ENCODE measurements at places on chromosomes 5 and 9.

- DNase-seq, result no peak
These were observed 347.4 kb upstream of the NUDT12 start for GRCh38 chr5:103910011-103910410.

DNA sequence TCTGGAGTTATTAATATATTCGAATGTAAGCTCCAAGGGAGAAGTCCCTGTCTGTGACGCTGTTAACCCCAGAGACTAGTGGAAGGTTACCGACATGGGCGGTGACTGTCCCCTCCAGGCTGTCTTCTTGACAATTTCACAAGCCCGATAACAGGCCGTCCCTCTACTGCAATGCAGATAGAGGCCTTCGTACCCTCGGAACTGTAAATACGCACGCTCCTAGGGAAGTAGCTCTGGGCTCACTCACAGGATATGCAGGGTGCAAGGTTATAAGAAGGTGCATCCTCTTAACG lies 680 bp upstream of the RFK start:
- DNase-seq, result peak; percentile 24

DNA sequence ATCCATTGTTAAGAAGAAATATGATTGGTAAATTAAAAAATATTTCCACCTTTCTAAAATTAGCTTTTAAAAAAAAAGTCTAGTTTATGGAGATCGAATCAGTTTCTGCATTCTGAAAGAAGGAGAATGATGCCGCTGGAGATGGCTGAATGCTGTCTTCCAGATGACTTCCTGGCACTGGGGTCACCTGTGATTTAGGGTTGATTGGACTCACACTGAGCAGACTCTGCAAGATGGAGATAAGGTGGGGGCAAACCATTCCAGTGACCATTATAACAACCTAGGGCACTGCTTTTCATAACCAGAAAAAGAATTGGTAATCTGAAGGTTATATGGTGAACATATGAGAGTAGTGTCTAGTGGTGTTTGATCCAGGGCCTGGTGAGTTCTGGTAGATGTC lies 40.8 kb downstream of the RHOBTB3 start:
- no peak for DNase-seq

- DNase-seq, result peak; percentile 23
These were observed 44.6 kb upstream of the TMC1 start for GRCh38 chr9:72476617-72477437.

DNA sequence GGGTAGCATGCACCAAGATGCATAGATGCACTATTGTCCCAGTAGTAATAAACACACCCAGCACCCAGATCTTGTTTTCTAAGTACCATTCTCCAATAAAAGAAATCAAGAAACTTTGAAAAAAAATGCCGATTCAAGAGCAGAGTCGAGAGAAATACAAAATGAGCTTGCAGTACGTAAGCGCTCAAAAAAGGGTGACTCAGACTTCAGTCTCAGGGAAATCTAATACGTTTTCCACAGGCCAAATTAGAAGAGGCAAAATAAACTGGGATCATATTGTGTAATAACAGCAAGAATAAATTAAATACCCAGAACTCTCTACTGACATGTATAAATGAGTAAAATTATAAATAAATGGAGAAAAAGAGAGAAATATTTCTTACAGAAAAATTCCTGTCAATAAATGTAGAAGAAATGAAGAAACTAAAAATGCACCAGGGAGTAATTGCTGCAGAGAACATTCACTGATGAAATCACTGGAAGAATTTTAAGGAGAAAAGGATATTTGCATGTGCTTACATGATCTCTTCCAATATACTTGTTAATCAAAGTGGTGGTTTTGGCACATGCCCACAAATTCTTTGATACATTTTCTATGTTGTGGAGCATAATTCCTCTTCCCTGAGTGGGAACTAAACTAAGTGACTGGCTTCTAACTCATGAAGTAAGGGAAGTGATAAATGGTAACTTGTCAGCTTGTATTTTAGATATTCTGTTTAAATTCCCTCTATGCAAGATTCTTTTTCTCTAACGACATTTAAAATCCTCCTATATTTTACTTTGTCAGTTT lies 567.6 kb upstream of the ADAMTS16 start:
- DNase-seq, result no peak

- no peak for DNase-seq
These were observed 201.0 kb upstream of the RAI14 start for GRCh38 chr5:34455098-34455497.

- DNase-seq, result no peak
These were observed 47.1 kb upstream of the AKNA start for GRCh38 chr9:114434878-114435311.

- no peak for DNase-seq
These were observed 259.8 kb downstream of the NDUFS4 start for GRCh38 chr5:53820119-53820801.

DNA sequence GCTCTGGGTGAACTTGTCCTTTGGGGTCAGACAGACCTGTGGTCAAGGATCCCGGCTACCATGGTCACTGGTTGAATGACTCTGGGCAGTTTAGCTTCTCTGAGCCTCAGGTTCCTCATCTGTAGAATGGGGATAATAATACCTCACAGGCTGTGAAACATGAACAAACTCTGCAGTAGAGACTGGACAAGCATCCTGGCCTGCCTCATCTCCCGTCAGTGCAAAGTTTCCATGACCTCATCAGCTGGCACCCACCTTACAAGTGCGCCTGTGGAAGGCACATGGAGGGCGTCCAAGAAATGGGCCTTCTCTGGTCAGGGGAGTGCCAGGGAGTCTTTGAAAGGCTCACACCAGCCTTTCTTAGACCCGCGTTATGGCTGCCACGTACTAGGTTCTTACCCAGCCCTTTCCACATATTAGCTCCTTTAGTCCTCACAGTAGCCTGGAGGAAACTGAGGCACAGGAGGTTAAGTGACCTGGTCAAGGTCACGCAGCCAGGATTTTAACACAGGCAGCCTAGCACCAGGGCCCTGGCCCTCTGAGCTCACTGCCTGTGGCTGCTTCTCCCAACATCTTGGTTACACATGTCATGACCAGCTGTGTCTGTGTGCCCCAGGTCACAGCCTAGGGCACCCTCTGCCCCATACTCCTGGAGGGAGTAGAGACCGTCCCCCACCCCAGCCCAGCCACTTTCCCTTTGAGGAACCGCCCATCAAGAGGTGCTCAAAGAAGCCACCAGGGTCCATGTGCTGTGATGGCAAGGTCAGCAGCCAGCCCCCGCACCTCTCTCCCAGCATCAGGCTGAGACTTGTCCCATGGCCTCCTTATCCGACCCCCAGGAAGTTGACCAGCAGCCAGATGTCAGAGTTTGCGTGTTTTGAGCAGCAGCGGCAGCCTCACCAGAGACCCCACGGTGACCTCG lies 39.4 kb upstream of the RPL26L1 start:
- no peak for DNase-seq

DNA sequence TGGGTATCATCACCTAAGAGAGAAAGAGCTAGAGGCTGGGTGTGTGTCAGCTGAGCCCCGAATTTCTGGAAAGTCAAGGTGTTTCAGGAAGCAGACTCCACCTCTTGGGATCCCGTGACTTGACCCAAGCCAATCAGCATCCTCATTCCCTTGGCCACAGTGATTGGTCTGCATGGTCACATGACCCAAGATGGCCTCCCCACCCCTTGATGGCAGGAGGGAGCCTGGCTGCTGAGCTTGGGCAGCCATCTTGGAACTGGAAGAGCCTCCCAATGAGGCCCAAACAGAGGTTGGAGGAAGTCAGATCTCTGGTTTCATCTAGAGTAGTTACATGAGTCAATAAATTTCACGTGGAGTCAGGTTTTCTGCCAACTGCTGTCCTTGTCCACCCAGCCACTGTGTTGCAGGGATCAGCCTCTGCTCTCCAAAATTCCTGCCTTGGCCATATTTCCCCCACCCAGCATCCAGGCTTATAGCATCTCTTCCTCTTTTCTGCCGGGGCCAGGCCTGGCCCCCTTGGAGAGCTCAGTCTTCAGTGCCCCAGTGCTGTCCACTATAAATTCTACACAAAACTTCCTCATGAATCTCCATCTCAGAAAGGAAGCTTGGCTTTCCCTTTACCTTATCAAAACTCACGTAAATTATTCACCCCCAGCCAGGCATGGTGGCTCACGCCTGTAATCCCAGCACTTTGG lies 17.2 kb upstream of the SUSD3 start:
- DNase-seq, result no peak

DNA sequence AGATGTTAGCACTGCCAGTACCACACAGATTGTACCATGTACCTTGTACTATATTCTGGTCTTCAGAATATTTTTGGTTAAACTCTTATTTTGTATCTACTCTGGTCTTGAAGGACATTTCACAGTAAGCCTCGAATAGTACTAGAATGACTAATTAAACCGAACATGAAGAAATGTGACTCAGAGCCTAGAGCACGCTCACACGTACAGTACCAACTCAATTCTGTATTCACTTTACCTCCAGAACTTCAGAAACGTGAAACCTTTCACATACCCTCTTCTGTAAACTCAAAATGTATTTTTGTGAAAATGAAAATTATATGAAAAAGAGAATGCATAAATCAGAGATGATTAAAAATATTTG lies 112.8 kb downstream of the MVB12B start:
- DNase-seq, result no peak

GRCh38 chr5:149265597-149265996 lies 6.1 kb upstream of the AFAP1L1 start:
- no peak for DNase-seq

DNA sequence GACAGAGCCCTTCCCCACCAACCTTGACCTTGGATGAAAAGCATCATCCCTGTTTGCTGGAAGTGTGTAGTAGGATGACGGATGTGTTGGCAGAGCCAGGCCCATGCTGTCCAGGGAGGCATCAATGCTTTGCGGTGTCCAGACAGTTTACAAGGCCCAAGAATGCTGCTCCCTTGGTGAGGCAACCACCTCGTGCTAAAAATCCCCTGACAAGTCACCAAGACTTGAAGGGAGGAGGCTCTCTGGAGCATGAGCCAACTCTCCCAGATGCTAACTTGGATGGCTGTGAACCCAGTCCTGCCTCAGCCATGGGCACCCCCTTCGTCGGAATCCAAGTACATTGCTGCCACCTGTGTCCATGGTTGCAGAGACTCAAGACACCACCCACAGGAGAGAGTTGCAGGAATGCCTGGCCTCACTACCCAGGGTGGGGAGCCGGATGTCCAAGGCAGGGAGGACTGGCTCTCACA lies 9.5 kb upstream of the NKD2 start:
- no peak for DNase-seq

DNA sequence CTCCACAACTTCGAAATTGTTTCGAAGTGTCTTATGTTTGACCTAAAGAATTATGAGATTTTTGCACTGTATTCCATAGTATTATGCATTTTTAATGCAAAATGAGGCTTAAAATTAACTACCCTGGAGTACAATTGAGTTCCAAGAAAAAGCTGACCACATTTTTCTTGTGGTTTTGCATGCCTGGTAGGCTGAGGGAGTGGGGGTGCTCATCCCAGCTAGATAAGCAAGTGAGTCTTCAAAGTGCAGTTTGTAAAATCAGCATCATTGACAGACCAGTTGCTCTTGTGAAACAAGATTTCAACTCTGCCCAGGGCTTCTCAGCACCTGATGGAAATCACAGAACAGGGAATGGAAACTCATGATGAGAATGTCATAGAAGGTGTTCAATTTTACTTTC lies 17.0 kb upstream of the NDUFS4 start:
- no peak for DNase-seq

GRCh38 chr9:124602204-124602603 lies 95.0 kb upstream of the NR5A1 start:
- no peak for DNase-seq

- no peak for DNase-seq
These were observed 222.3 kb downstream of the PBX3 start for GRCh38 chr9:125969462-125969861.

DNA sequence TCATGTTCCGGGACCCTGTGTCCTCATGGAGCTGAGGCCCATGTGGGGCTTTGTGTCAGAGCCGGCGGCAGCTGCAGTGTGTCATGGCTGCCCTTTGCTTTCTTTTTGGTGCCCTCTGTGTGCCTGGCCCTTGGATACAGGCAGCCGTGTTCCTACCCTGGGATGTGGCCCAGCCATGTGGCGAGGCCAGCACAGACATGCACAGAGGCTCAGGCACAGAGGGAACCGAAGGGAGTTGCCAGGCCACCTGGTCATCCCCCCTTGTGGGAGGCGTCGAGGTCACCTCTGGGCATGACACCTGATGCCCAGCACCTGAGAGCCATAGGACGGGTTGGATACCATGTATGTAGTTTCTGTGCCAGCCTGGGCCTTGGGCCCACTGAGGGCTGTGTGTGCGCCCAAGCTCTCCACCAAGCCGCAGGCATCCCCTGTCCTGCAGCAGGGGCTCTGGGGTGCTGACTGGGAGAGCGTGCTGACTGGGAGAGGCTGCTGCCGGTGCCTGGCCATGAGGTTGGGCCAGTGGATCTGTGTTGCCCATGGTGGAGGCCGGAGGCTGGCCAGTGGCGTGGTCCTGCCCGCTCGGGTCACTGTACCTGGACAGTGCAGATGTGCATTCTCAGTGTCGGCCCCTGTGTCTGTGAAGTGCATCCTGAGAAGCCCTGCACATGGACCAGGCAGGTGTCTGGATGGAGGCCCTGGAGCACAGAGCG lies 4.8 kb downstream of the NKD2 start:
- DNase-seq, result no peak
